ENCODE measurements at places on chromosomes 6 and 20.

DNA sequence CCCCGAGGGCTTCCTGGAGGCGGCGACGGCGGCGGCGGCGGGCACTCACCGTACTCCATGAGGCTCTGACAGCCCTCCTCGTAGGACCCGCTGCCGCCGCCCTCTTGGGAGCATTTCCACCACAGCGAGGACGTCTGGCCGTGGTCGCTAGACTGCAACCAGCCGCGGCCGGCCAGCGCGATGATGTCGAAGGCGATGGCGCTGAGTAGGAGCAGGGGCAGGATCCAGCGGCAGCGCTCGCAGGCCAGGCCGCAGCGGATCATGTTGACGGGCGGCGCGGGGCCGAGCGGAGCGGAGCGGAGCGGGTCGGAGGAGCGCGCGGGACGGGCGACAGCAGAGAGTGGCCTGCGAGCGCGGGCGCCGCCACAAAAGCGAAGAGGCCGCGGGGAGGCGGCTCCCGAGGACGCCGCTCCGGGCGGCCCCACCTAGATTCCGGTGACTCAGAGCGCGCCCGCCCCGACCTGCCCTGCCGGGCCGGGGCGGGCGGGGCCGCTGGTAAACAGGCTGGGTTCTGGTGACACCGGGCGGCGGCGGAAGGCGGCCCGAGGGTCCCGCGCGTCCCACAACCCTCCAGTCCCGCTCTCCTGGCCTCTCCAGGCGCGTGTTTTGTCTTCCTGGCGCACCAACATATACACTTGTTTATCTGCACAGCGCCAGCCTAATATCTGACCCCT is at the start of gene PERP:
Gene PERP (minus strand): TSS at position 342 of the 674 bp plus-strand sequence. CDS start 79 bp downstream, at position 263.
- DNase-seq, result no peak

- DNase-seq, result no peak
These were observed 112.1 kb downstream of the LY86 start for GRCh38 chr6:6700407-6701270.

GRCh38 chr6:167697316-167697715 is 129.4 kb upstream of the AFDN start:
- DNase-seq, result no peak

DNA sequence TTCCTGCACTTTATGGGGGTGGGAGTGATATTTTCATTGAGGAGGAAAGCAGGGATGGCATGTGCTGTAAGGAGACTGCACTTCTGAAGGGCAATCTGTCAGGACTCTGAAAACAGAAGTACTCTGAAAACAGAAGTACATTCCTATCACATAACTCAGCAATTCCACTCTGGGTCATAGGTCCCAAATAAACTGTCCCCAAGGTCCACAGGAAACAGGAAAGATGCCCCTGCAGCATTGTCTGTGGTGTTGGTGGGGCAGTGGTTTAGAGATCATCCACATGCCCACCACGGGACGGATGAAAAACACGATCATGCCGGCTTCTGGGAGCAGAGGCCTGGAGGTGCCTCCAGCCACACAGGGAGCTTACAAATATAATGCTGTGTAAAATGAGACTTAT is 150.3 kb downstream of the OTOR start:
- no peak for DNase-seq

DNA sequence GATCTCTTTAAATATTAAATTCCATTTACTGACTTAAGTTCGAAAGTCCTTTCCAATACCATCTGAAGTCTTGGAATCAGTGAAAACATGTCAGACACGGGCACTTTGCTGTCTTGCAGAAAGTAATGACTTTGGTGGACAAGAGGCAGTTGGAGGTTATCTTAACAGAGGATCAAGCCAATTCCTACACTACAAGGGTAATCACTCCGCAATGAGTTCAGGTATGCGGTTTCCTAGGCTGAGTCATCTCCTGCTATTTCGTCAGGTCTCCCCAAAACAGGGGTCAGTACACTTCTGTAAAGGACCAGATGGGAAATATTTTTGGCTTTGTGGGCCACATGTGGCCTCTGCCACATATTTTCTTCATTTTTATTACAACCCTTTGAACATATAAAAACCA is 656.6 kb downstream of the KIF16B start:
- DNase-seq, result no peak

Data from left forelimb (tissue), 1 donor.